Left colon (tissue), 2 donors: ENCODE measurements at places on chromosomes 2 and 18. TPM values are rescaled to one million over a fixed set of nuclear protein-coding genes. Genes with fewer than 3 reads are reported as not detected.
A peak's percentile ranks its signal among the peaks of the same experiment; 100 is the strongest.

Gene LIMS4
- total RNA-seq = 1.2 TPM

Gene SLC8A1
- 22.6 TPM for total RNA-seq

Gene TCF23
- not detected for total RNA-seq

Gene ROCK2
- 78.4 TPM for total RNA-seq

Gene VWA3B
- total RNA-seq = 3.9 TPM

Gene SDC1
- total RNA-seq = 184 TPM

Gene QPCT
- 4.2 TPM for total RNA-seq

Gene FLACC1
- total RNA-seq = 1.3 TPM

Gene CKAP2L
- 1.4 TPM for total RNA-seq

Gene CTAGE1
- total RNA-seq = not detected

DNA sequence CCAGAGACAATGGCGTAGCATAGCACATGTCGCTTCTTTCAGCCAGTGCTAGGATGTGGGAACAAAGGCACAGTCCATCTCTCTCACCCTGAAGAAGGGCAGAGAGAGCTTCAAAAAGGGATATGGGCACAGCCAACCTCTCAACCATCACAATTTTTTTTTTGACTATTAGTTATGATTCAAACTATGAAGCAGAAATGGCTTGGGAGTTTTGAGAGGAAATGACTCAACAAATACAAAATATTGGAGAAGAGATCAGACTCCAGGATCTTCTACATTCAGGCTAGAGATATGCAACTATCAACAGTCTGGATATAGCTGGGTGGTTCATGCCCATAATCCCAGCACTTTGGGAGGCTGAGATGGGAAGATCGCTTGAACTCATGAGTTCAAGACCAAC lies 109.1 kb downstream of the MCFD2 start:
- DNase-seq = no peak

- DNase-seq = no peak
Observed at GRCh38 chr2:169107645-169108044, 38.3 kb downstream of the DHRS9 start.

DNA sequence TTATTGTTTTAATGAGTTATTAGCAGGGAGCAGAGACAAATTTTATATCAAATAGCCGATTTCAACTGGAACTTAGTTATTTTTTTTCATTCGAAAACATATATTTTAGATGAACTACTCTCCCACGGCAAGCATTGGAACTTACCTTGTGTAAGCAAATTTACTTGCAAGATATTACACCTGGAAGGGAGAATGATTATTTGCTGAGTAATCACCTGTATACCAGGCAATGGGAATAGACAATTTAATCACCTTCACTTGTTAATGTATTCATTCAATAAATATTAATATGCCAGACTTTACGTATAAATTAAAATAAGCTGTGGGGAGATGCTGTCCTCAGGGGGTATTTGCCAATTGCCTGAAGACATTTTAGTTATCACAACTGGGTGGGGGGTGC lies 1069.9 kb upstream of the CHAC2 start:
- no peak for DNase-seq

DNA sequence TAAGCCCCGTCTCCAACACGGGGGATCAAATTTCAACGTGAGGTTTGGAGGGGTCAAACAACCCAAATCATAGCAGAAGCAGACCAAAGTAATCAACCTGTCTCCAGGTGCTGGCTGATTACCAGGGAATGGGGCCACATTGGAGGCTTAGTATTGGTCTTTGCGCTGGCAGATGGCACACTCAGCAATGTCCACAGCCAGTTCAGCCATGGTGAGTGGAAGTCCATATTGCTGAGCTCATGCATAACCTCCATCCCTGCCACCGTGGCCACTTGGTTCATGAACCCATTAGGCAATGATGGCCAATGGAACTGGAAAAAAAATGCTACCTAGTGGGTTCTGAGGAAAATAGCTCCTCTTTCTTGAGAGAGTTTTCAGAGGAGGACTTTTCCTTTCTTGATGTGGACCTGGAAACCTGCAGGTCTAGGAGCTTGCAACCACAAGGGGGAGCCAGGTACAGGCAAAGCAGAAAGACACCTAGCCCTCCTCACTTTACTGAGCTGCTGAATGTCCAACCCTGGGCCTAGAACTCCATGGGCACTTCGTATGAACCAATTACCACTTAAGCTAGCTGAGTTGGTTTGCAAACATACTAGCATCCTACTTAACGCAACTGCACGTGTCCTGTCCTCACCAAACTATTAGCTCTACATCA lies 128.0 kb upstream of the GYPC start:
- DNase-seq = peak; percentile 78
